ENCODE measurements at places on chromosomes 3 and 15.

DNA sequence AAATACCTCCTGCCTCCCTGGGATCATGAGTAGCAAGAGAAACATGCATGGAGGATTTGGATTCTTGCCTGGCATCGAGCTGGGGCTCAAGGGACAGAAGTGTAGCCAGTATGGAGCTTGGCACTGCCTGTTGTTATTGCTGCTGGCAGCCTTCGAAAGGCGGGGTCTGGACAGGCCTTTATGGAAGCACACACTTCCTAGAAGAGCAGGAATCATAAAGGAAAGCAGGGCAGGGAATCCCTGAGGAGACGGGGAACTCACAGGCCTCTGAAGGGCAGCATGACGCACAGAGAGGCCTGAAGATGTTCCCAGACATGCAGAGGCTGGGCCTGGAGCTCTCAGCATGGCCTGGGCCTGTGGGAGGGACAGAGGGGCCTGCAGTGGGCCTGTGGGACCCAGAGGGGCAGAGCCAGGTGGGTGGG is 18.6 kb upstream of the SLC41A3 start:
- DNase-seq: no peak

DNA sequence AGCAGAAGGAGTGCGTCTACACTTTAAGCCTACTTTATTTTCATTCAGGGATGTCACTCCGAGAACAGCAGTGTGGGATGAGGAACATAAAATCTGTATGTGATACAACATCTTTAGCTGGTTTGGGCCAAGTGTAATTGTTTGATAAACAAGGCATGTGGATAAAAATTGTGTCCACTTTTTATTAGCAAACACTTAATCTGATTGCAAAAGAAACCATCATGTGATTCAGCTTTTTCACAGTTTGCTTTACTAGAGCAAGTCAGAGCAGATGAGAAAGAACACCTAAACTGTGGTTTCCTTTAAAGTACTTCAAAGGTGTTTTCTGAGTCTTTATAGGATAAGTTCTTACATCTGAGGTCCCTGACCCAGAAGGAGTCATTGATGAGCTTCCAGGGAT is 237.9 kb downstream of the THSD4 start:
- no peak for DNase-seq

GRCh38 chr3:100802126-100802525 is 92.8 kb downstream of the TFG start:
- no peak for DNase-seq

- no peak for DNase-seq
Observed at GRCh38 chr3:42440924-42441323, 30.5 kb upstream of the LYZL4 start.

GRCh38 chr3:43413676-43414368 is 127.5 kb downstream of the SNRK start:
- DNase-seq: no peak

GRCh38 chr3:46756642-46757041 is 39.0 kb upstream of the PRSS50 start:
- DNase-seq: no peak

- no peak for DNase-seq
Observed at GRCh38 chr15:90902840-90903732, at the start of gene MAN2A2. Gene MAN2A2 (plus strand): TSS chr15:90903302. CDS start chr15:90904208, 906 bp downstream.

DNA sequence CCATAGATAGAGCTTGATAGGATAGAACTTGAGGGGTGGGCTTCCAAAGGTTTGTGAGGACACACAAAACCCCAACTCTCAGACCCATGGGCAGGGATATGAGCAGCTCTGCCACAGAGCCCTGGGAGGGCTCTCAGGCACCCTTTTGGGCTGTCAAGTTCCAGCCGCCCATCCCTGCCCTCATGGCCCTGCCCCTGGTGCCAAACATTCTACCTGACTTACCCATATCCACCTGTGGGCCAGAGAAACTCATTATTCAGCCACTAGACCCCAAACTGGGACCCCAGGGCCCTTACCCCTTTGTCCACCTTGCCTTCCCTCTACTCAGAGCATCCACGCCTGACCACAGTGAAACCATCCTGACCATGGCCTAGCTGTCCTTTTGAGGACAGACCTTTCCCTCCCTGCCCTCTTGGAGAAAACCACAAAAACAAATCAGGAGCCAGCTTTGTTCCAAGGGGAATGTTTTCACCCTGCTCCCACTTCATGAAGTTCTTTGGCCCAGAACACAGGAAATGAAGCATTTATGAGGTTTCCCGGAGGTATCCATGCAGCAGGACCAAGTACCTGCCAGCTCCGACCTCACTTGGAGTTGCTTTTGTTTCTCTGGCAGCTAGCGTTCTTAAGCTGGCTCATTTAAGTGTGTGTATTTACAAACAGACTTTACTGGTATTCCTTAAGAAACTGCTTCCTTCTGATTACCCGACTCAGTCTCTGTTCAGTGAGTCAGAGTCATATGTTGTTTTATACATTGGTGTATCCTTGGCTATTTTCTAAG is 34.2 kb upstream of the GALNT15 start:
- DNase-seq: no peak

DNA sequence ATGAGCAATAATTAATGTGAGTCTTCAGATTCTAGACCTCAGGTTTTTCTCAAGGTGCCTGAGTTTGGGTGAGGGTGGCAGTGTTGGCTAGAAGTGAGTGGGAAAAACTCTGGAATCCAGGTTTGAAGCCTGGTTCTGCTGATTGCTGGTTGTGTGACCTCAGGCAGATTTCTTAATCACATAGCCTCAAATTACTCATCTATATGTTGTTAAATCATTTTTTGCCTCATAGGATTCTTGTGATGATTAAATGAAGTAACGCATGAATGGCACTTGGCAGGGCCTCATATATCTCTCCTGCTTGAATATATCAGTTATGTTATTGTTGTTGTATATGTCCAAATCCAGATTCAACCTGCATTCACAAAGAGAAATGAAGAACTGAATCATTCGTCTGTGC is 60.5 kb downstream of the NR2F2 start:
- DNase-seq: no peak

- no peak for DNase-seq
Observed at GRCh38 chr3:54212723-54213122, 90.4 kb downstream of the CACNA2D3 start.

DNA sequence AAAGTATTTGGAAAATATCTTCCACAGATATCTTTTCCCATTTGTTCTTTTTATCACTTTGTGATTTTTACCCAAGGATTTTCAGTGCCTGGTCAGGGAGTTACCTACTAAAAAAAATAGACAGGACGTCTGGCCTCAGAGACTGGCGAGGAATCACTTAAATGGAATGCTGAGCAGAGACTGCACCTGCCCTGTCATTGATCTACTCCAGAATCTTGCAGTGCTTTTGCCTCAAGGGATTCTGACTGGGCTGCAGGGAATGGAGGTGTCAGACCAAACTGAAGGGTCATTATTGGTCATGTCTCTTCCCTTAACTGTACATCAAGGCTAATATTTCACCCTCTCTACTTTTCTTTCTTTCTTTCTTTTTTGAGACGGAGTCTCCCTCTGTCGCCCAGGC is 12.1 kb upstream of the RYR3 start:
- no peak for DNase-seq

DNA sequence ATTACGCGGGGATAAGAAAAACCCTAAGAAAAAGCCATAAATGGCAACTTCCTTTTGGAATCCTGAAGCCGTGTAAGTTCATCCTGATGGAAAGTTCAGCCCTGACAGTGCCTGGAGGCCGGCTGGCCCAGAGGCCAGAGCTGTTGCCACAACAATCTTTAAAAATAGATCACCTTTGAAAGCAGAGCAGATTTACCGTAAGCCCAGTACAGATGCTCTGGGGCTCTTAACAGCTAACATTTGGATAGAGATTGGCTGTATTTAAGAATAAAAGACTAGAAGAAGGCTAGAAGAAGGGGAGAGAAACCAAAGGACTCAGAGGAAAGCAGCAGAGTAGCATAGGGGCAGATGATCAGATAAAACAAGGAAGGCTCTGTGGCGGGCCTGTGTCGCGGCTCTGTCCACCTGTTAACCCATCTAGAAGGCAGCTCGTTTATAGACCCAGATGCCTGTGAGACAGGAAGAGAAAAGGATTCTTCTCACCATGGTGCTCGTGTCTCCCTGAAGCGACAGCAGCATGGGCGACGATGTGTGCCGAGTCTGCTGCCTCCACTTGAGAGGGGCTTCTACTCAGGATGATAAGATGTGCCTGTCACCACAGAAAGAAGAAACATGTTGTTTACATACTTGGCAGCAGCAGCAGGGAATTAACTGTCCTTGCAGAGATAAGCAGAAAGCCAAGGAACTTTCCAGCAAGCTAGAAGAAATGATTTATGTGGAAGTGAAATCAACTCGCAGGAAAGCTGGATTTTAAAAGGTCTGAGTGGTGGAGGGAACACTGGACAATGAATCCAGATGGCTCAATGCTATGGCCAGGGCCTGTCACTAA is 69.9 kb downstream of the SYNM start:
- no peak for DNase-seq

DNA sequence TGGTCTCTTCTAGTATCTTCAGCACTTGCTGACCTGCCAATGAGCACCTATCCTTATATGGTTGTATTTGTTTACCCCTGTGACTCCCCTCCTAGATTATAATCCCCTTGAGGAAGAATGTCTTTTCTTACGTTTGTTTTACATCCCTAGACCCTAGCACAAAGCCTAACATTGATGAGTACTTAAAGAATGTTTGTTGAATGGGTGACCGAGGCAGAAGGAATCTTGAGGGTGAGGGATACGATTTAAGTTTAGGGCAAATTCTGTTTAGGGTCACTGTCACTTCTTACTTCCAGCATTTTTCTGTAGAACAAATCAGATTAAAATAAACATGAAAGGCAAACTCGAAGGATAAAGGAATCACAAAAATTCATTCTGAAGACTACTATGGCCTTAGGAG is 80.9 kb upstream of the FAM98B start:
- no peak for DNase-seq

GRCh38 chr15:69576035-69576526 is 123.5 kb downstream of the RPLP1 start:
- DNase-seq: no peak

GRCh38 chr3:73259291-73259690 is 197.8 kb downstream of the EBLN2 start:
- no peak for DNase-seq

- DNase-seq: no peak
Observed at GRCh38 chr3:72536206-72536877, 311.9 kb downstream of the SHQ1 start.

DNA sequence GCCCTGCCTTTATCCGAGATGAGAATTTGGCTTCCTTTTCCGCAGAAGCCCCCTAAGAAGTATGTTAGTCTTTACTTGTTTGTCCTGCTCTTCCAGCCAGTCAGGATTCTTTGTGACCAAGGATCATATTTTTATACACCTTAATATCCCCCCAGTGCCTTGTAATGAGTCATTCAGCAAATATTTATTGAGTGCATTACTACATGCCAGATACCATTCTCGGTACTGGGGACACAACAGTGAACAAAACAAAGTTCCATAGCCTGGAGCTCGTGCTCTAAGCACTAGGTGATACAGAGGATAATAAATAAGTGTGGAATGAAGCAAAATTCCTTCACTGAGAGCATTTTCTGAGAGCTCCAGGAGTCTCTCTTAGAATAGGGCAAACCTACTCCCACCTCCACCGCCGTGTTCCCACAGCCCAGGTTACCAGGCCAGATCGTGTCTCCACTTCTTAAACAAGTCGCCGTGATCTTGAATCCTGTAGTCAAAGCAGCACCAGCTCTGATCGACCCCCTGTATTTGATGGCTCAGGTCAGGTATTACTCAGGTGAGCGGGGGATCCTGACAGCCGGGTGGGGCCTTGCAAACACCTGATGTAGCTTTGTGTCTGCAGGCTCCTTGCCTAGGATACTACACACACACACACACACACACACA is 18.5 kb downstream of the TTC21A start:
- DNase-seq: no peak

- DNase-seq: no peak
Observed at GRCh38 chr15:79844221-79844620, 52.6 kb downstream of the MTHFS start.

GRCh38 chr15:55977231-55977630 is 16.2 kb downstream of the NEDD4 start:
- DNase-seq: no peak

All from smooth muscle cell of the brain vasculature (primary cell).